ENCODE measurements at places on chromosomes 7 and 10.

- no peak for DNase-seq
These were observed 765 bp downstream of the WBP1L start for GRCh38 chr10:102744374-102745051.

GRCh38 chr7:148371280-148371937, 219.2 kb upstream of the C7orf33 start:
- no peak for DNase-seq

GRCh38 chr7:16728811-16729210, 24.7 kb upstream of the TSPAN13 start:
- no peak for DNase-seq

DNA sequence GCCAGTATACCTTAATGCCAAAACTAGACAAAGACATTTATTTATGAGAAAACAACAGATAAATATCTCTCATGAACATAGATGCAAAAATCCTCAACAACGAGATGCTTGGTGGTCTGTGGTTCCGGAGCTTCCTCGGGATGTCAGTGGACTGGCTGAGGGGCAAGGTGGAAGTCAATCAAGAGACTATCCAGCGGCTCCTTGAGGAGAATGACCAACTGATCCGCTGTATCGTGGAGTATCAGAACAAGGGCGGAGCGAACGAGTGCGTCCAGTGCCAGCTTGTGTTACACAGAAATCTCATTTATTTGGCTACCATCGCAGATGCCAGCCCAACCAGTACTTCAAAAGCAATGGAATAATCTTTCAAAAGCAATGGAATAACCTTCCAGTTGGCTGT, 60.0 kb upstream of the PARD3 start:
- no peak for DNase-seq

DNA sequence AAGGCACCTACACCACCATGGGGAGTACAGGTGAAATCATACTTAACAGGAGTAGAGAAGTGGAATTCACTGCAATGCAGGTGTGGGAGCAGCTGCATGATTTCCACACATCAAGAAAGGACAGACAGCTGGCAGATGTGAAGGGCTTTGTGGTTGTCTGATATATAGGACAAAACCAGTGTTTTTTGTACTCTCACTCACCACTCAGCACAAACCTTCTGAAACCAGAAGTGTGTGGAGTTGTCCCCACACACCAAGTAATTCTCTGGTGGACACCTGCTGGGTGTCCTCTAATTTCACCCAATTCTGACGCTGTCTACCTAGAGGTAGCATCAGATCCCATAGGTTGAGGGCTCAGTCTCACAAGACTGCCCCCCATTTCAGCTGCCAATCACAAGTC, 327.7 kb upstream of the KMT2E start:
- no peak for DNase-seq

GRCh38 chr10:129877773-129878371, 86.2 kb downstream of the EBF3 start:
- peak; percentile 17 for DNase-seq

DNA sequence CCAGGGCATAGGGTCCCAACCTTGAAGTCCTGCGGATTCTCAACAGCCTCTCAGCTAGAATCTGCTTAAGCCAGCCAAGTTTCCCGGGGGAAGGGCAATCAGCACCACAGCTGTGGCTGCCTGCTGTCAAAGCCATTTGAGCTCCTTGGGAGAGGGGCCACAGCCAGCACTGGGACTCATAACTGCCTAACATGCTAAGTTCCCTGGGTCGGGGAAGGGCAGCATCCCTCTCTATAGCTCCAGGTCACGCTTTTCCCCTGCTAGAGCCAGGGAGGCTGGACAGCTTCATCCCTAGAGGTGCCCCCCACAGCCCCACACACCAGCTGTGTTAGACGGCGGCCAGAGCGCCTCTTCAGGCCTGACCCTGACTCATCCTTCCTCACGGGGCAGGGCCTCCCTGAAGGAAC, 49.6 kb upstream of the PDE1C start:
- DNase-seq, result peak; percentile 4

DNA sequence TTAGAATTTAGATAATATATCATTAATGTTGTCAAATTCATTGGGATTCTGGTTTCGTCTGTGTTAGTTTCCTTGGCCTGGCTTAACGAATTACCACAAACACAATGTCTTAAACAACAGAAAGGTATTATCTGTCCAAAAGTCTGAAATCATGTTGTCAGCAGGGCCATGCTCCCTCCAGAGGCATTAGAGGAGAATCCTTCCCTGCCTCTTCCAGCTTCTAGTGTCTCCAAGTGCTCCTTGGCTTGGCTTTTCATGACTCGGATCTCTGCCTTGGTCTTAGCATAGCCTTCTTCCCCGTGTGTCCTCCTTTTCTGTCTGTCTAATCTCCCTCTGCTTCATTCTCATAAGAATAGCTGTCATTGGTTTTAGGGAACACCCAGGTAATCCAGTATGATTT, 482.5 kb downstream of the SEMA3D start:
- DNase-seq, result no peak

- DNase-seq, result peak; percentile 96
These were observed 142.5 kb upstream of the TCERG1L start for GRCh38 chr10:131453721-131454634.

DNA sequence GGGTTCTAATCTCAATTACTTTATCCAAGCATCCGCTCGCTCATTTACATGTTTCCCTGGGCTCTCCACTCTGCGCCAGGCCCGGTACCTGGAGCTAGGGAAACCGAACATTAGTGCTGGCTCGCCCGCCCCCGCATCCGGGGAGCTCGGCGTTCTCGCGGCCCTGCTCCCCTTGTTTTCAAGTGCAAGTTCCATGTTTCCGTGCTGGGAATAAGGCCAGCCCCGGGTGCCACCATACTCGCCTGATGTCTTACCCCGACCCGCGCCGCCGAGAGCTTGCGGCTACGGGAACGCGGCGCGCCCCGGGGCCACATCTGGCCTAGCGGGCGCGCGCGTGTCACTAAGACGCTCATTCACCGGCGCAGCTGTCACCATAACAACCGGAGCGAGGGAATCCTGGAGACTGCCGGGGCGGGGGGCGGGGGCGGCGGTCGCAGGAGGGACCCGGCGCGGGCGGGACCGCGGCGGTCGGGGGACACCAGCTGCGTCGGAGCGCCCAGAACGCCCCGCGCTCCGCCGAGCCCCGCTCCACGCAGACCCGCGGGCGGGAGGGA, at the start of gene NEURL1:
Gene NEURL1 (plus strand): TSS at position 344 of the 554 bp plus-strand sequence. CDS start 683 bp downstream, outside the sequence.
- peak; percentile 79 for DNase-seq

- peak; percentile 57 for DNase-seq
These were observed 2.2 kb downstream of the MAFK start for GRCh38 chr7:1532456-1533254.

GRCh38 chr7:21468969-21469368, 41.1 kb downstream of the SP4 start:
- no peak for DNase-seq

DNA sequence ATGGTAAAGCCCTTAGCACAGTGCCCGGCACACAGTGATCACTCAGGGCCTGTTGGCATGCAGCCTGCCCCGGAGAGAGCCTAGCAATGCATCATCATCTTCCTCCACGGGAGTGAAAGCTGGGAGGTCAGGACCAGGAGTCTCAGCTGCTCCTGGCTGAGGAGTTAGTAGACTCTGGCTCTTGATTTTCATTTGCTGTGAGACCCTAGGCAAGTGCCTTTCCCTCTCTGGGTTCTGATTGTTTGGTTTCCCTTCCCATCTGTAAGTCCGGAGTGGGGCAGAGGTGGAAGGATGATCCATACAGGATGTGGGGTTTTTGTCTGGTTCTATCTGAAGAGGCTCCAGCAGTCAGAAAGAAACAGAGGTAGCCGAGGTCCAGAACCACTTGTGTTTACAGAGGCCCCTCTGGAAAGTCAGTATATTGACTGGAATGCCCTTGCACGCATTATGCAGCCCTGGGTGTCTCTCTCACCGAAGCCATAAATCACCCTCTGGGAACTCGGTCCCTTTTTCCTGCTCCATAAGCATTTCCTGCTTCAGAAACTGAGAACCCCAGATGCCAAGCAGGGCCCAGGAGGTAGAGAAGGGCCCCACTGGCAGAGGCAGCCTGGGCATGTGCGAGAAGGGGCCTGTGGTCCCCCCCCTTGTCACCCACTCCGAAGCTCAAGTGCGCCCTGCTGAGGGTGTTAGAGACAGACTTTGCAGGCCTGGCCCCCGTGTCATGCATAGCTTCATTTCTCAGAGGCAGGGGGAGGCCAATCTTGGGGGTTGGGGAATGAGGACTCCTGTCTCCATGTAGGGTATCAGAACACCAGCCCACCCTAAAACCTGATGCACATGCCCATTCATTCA, 8.5 kb downstream of the UNC5B start:
- DNase-seq, result no peak

GRCh38 chr10:70430493-70431445, 10.7 kb downstream of the NODAL start:
- no peak for DNase-seq

- no peak for DNase-seq
These were observed 363.7 kb downstream of the DPP6 start for GRCh38 chr7:154415709-154416399.

GRCh38 chr7:73892003-73892999, 31.3 kb downstream of the TMEM270 start:
- DNase-seq, result no peak

- DNase-seq, result no peak
These were observed 72.4 kb downstream of the DENND2A start for GRCh38 chr7:140568021-140568813.

- DNase-seq, result no peak
These were observed 2.3 kb upstream of the PCGF6 start for GRCh38 chr10:103353281-103353680.

- DNase-seq, result no peak
These were observed 18.4 kb upstream of the PON1 start for GRCh38 chr7:95342642-95343307.

DNA sequence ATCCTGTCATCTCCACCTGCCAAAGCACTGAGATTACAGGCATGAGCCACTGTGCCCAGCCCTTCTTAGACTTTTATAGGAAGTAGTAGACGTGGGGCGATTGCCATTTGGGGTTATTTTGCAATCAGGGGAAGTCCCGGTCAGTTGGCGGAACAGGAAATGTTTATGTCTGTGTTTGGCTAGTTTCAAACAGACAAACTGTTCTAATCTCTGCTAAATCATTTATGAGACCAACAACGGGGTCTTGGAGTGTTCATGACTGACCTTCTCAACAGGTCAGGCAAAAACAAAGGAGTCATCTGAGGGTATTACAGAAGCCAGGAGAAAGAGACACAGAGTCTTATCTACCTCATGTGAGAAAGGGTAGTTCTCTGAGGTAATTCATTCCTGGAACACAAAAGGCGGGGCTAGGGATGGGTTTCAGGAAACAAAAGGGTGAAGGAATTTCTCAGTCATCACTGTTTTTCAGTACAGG, 6.6 kb upstream of the TPK1 start:
- no peak for DNase-seq

- DNase-seq, result no peak
These were observed 8.9 kb upstream of the LRRC18 start for GRCh38 chr10:48948470-48949037.

- peak; percentile 65 for DNase-seq
These were observed 975 bp upstream of the USP54 start for GRCh38 chr10:73591935-73592699.

GRCh38 chr7:140074780-140075179, 12.0 kb upstream of the PARP12 start:
- no peak for DNase-seq

DNA sequence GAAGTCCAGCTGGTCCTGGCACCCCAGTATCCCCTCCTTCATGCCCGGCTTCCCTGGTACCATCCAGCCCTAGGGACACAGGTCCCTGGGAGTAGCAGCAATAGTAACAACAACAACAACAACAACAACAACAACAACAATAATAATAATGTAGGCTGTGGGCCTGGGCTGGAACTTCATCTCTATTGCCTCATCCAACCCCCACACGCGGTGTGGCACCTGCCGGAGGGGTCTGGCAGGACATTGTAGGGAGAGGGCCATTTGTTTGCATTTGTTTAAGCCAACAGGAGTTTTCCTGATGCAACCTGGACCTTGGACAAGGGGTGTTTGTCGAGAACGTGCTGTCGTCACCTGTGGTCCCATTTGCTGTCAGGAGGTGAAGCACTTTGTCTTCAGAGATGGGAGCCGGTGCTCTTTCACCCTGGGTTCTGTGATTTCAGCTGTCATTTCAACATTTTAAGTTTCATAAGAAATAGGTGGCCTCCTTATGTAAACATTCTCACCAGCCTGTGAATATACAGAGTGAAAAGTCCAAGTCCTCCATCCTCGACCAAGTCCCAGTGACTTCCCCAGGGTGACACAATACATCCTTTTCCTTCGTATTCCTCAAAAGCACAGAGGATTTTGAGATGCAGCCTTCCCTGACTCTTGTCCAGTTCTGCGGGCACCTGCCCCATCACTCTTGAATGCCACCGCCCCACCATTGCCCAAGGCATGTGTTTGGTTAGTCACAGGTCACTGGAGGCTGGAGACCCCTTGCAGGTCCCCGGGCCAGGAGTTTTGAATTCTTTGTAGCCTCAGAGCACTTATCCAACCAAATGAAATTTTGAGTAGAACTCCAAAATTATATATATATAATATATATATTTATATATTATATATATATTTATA, 9.2 kb downstream of the LHPP start:
- no peak for DNase-seq

DNA sequence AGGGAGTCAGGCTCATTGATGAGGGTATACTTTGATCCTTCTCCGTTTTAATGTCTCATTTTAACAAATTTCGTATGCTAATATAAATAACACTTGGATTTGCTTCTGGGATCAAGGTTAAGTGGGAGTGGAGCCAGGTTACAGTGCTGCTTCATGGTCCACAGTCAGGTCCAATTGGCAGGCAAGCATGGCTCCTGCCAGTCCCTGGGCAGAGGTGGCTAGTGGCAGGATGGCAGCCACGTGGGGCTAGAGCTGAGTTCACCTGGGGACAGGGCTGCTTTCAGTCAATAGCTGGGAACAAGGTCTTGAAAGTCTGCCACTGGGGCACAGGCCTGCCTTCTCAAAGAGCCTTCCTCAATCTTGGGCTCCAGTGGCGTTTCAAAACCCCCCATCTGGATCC, 16.0 kb upstream of the VWA2 start:
- DNase-seq, result no peak

DNA sequence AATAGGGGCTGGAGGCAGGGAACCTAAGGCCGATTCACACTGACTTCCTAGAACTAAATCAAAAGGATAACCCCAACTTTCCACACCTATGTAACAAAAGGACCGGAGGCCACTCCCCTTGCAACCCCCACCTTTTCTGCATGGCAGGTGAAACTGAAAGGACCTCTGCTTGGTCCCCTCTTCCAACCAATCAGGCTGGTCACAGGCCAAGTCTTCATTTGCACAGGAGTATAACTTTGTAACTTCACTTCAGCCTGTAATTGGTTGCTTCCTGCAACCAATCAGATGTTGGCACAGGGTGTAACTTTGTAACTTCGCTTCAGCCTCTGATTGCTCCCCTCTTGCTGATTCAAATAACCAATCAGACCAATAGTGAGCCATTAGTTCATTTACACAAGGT, 190.0 kb downstream of the FAM107B start:
- DNase-seq, result no peak

- DNase-seq, result peak; percentile 71
These were observed 16.9 kb upstream of the PALD1 start for GRCh38 chr10:70461397-70462348.

GRCh38 chr10:13788711-13789447, 202.1 kb downstream of the PRPF18 start:
- peak; percentile 47 for DNase-seq

- DNase-seq, result no peak
These were observed 393.3 kb downstream of the KCNMA1 start for GRCh38 chr10:77244286-77244685.

Data from retina (tissue), 1 donor.